ENCODE measurements at places on chromosomes 12 and 14. TPM values are rescaled to one million over a fixed set of nuclear protein-coding genes. Genes with fewer than 3 reads are reported as not detected.

ACOT4 gene
- 0.46 TPM for total RNA-seq

KRT79 gene
- total RNA-seq: not detected

TAS2R31 gene
- total RNA-seq: 5.9 TPM

CMTM5 gene
- 0.40 TPM for total RNA-seq

SLC16A7 gene
- 4.1 TPM for total RNA-seq

ASIC1 gene
- 2.6 TPM for total RNA-seq

DAO gene
- not detected for total RNA-seq

NINJ2 gene
- not detected for total RNA-seq

ACRBP gene
- total RNA-seq: 3.9 TPM

RNASE3 gene
- total RNA-seq: not detected

SMARCC2 gene
- 118 TPM for total RNA-seq

CPNE6 gene
- total RNA-seq: not detected

GPHN gene
- total RNA-seq: 11.9 TPM

KRT8 gene
- 1,920 TPM for total RNA-seq

PPP2R5E gene
- 65.2 TPM for total RNA-seq

LRP1-AS gene
- not detected for total RNA-seq

SALL2 gene
- 78.9 TPM for total RNA-seq

ACIN1 gene
- total RNA-seq: 321 TPM

FGD6 gene
- total RNA-seq: 125 TPM

SLC7A7 gene
- 17.0 TPM for total RNA-seq

GSC gene
- total RNA-seq: 37.0 TPM

RASSF8 gene
- 87.0 TPM for total RNA-seq

ATP2B1 gene
- 81.9 TPM for total RNA-seq

SOX5 gene
- 20.9 TPM for total RNA-seq

TTC6 gene
- total RNA-seq: 8.6 TPM

HCAR2 gene
- not detected for total RNA-seq

STAC3 gene
- 5.9 TPM for total RNA-seq

FGF23 gene
- 0.32 TPM for total RNA-seq

KLHL33 gene
- total RNA-seq: 0.13 TPM

GPR137C gene
- 7.9 TPM for total RNA-seq

ARPC3 gene
- 227 TPM for total RNA-seq

GPR135 gene
- total RNA-seq: 4.1 TPM

TROAP gene
- 60.5 TPM for total RNA-seq

CDC42BPB gene
- total RNA-seq: 107 TPM

CELA1 gene
- total RNA-seq: not detected

SRRM4 gene
- 0.44 TPM for total RNA-seq

VWF gene
- total RNA-seq: 280 TPM

GAS2L3 gene
- total RNA-seq: 13.5 TPM

CD27 gene
- total RNA-seq: not detected

NOPCHAP1 gene
- 23.6 TPM for total RNA-seq

GYS2 gene
- total RNA-seq: not detected

PRDM4 gene
- 19.0 TPM for total RNA-seq

RAB35 gene
- total RNA-seq: 16.9 TPM

PHETA1 gene
- total RNA-seq: 5.9 TPM

MYF5 gene
- total RNA-seq: not detected

CLEC9A gene
- total RNA-seq: not detected

SLC4A8 gene
- 25.8 TPM for total RNA-seq

KCNJ8 gene
- total RNA-seq: 0.93 TPM

CYP46A1 gene
- total RNA-seq: 0.46 TPM

LGR5 gene
- total RNA-seq: 34.4 TPM

CLEC2D gene
- 19.3 TPM for total RNA-seq

GABARAPL1 gene
- 135 TPM for total RNA-seq
